Naive thymus-derived CD8-positive, alpha-beta T cell (primary cell): ENCODE measurements at places on chromosomes 13 and 19. TPM values are rescaled to one million over a fixed set of nuclear protein-coding genes. Genes with fewer than 3 reads are reported as not detected.

GRCh38 chr13:75554981-75555380 is 5.4 kb downstream of the UCHL3 start:
- no peak for DNase-seq

GRCh38 chr19:7636691-7637373 is at the start of gene STXBP2:
STXBP2 (plus strand) TSS chr19:7637110; CDS start chr19:7637150, 40 bp downstream.
- peak; percentile 91 for DNase-seq

DNA sequence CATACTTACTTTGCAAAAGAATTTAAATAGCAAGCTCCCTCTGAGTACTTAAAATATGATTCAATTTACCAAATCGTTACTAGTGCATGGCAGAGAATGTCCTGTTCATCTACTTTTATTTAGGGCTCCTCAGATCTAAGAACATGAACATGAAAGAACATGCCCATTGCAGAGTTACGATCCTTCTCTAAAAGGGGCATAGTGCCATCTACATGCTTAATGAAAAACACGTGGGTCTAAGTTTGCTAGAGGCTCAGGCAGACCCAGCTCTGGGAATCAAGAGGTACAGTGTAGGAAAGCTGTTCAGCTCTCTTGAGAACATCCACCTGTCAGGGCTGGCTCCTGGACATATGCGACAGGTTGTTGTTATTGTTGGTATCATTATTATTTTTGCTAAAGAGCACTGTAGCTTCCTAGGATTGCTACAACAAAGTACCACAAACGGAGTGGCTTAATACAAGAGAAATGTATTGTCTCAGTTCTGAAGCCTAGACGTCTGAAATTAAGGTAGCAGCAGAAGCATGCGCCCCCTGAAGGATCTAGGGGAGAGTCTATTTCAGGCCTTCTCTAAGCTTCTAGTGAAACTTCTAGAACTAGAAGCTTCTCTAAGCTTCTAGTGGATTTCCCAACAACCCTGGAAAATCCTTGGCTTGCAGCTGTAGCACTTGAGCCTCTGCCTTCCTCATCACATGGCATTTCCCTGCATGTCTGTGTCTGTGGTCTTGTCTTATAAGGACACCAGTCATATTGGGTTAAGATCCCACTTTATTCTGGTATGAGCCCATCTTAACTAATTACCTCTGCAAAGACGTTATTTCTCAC is 133.9 kb downstream of the DCT start:
- peak; percentile 70 for DNase-seq

DNA sequence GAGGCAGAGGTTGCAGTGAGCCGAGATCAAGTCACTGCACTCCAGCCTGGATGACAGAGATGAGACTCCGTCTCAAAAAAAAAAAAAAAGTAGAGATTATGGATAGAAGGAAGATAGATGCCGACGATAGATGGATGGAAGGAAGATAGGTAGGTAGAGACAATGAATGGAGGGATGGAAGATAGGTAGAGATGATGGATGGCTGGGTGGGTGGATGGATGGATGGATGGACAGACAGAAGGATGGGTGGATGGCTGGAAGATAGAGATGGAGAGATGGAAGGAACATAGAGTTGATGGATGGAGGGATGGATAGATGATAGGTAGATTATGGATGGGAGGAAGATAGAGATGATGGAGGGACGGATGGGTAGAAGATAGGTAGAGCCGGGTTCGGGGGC is 18.5 kb upstream of the USE1 start:
- no peak for DNase-seq

The SIGLEC11 gene
- total RNA-seq = not detected

The CEACAM20 gene
- not detected for total RNA-seq
